GM04503 (cell line): ENCODE measurements at places on chromosomes 12 and 14.

DNA sequence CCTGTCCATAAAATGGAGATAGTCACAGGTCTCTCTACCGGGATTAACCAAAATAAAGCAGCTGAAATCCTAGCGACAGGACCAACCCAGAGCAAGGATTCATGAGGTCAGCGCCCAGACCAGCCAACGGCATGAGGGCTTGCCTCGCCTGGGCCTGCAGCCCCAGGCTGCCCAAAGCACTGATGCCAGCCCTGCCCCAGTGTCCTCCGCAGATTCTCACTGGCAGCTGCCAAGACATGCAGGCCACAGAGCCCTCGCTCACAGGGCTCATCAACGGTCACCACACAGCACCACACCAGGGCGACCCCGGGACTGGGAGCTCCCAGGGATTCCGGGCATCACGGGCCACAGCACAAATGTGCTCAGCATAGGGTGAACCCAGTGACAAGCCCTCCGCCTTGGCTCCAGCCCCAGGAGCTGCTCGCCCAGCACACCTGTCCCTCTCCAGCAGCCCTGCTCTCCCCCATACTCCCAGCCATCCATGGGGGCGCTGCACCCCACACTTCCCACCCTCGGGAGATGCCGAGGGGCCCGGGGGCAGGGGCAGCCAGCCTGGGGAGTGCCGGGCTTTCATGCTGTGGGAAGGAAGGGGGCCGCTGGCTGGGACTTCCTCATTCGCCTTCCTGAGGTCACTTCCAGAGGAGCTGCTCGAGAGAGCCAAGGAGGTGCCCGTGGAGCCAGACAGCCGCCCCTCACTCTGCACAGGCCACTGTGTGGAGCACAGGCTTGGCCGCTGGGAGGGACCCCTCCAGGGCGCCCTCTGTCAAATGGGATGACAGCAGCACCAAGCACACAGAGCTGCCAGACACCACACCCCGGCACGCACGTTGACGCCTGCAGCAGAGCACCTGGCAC, 14.1 kb downstream of the RAB35 start:
- DNase-seq, result no peak

DNA sequence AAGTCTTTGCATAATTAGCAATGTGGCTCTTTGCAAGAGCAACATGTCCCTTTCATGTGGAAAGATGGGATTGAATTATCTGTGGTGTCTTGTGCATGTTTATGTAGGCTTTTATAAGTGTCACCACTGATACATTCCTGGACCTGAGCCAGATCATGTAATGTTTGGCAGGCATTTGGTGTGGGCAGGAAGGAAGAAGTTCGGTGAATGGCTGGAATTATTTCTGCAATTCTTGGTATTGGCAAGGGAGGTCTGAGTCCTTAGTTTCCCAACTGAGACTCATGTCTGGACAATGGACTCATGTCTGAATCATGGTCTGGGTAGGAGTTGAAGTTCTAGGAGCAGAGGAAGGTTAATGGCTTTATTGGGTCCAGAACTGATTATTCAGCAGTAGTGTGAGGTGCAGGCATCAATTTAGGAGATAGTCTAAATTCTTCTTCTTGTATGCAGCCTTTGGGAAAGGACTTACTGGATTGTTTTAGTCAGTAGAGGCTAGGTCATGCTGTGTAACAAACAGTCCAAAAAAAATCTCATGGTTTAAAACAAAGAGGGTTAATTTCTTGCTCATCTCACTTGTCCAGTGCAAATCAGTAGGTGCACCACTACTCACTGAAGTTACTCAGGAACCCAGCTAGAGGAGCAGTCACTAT, 186.5 kb upstream of the LHX5 start:
- DNase-seq, result no peak

- DNase-seq, result peak; percentile 65
Observed at GRCh38 chr12:127628645-127629044, 638.3 kb upstream of the TMEM132C start.

GRCh38 chr12:41089438-41089837, 98.7 kb upstream of the PDZRN4 start:
- no peak for DNase-seq

DNA sequence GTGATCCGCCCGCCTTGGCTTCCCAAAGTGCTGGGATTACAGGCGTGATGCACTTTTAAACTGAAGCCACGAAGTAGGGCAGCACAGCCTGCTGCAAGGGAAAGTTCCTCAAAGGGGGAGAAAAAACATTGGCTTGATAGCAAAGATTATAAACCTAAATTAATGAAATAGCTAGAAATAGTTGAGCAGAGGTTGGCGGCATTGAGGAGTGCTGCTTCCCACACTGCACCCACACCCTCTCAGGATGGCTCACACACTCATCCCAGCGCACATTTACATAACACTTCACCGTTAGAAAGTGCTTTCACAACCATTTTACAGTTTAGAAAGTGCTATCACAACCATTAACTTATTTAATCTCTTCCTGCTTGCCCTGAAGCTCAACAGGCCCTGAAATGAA, 44.4 kb upstream of the TCL1A start:
- no peak for DNase-seq

- no peak for DNase-seq
Observed at GRCh38 chr12:132239392-132239791, 90.0 kb downstream of the GALNT9 start.
